AG09309 (cell line): ENCODE measurements at places on chromosomes 12 and 14.

- no peak for DNase-seq
These were observed 17.3 kb upstream of the YY1 start for GRCh38 chr14:100221533-100222223.

- DNase-seq, result no peak
These were observed 242.1 kb upstream of the FOXN3 start for GRCh38 chr14:89658977-89659670.

- DNase-seq, result no peak
These were observed 370 bp downstream of the HRK start for GRCh38 chr12:116880817-116881324.

- no peak for DNase-seq
These were observed 165.8 kb downstream of the EMP1 start for GRCh38 chr12:13362260-13362841.

- DNase-seq, result no peak
These were observed 1.1 kb downstream of the GALNT16 start for GRCh38 chr14:69260861-69261564.

DNA sequence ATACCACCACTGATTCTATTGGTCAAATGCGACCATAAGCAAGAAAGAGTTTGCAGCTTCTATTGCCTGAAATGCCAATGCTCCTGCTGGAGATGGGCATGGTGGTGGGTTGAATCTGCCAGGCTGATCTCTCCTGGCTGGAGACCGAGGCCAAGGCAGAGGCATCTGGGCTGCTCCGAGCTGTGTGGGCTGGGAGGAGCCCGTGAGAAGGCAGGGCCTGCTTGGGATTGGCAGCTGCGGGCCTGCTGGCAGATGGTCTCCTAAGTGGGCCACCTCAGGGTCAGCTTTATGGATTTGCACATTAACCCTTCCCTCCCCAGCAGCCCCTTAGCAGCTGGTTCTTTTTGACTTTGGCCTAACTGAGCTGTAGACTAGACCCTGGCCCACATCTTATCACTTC, 25.4 kb downstream of the SRRM4 start:
- DNase-seq, result no peak

GRCh38 chr14:72553656-72554055, 340.2 kb downstream of the DPF3 start:
- no peak for DNase-seq

- DNase-seq, result no peak
These were observed 54.2 kb upstream of the JDP2 start for GRCh38 chr14:75373616-75374015.

GRCh38 chr14:30114051-30114450, 186.4 kb upstream of the PRKD1 start:
- no peak for DNase-seq
